ENCODE measurements at places on chromosomes 5 and 9. TPM values are rescaled to one million over a fixed set of nuclear protein-coding genes. Genes with fewer than 3 reads are reported as not detected.

Gene NR2F1-AS1
- total RNA-seq: 2.4 TPM

Gene STC2
- 1.8 TPM for total RNA-seq

Gene SPINK6
- 0.45 TPM for total RNA-seq

Gene SLC25A2
- 0.21 TPM for total RNA-seq

Gene RNF145
- total RNA-seq: 92.3 TPM

Gene OR13C8
- total RNA-seq: not detected

Gene GFRA3
- total RNA-seq: 0.72 TPM

Gene FCN2
- total RNA-seq: not detected

Gene AGXT2
- total RNA-seq: not detected

Gene LECT2
- total RNA-seq: not detected

Gene TAF1L
- total RNA-seq: not detected

Gene PGM5
- total RNA-seq: 7.7 TPM

Gene MAMDC4
- 11.0 TPM for total RNA-seq

Gene NR6A1
- total RNA-seq: 4.8 TPM

Gene TAF11L9
- total RNA-seq: not detected

Gene LHX2
- total RNA-seq: not detected

Gene PCDHGA1
- 0.37 TPM for total RNA-seq

Gene AIF1L
- total RNA-seq: 3.6 TPM

Gene ZNF883
- total RNA-seq: 0.42 TPM

Gene ELAVL2
- 0.30 TPM for total RNA-seq

Gene LCN6
- total RNA-seq: 1.2 TPM

Gene LRRTM2
- 0.10 TPM for total RNA-seq

Gene PCDHGA2
- total RNA-seq: 0.50 TPM

Gene SLC12A7
- total RNA-seq: 64.6 TPM

Gene SOX30
- 0.42 TPM for total RNA-seq

Gene DRD1
- total RNA-seq: 0.10 TPM

Gene FAM240B
- not detected for total RNA-seq

Gene CCDC152
- not detected for total RNA-seq

Gene PPP2R2B
- total RNA-seq: 0.35 TPM

Gene HAND1
- 4.6 TPM for total RNA-seq

Gene SMC5
- total RNA-seq: 35.9 TPM

Gene CTXN3
- not detected for total RNA-seq

Gene LCN12
- 6.5 TPM for total RNA-seq
